Cerebellum (tissue), 4 donors: ENCODE measurements at places on chromosomes 1 and 21. TPM values are rescaled to one million over a fixed set of nuclear protein-coding genes. Genes with fewer than 3 reads are reported as not detected.
A peak's percentile ranks its signal among the peaks of the same experiment; 100 is the strongest.

HMCN1 gene
- total RNA-seq, result 10.8 TPM

WNT2B gene
- 9.3 TPM for total RNA-seq

OTUD7B gene
- 11.0 TPM for total RNA-seq

CDA gene
- total RNA-seq, result not detected

AADACL4 gene
- not detected for total RNA-seq

GRCh38 chr21:33187276-33187675 is 42.5 kb upstream of the IFNAR2 start:
- DNase-seq, result no peak

- no peak for DNase-seq
These were observed 292.2 kb downstream of the SMYD3 start for GRCh38 chr1:246214708-246215509.

- DNase-seq, result no peak
These were observed 20.0 kb downstream of the PHLDA3 start for GRCh38 chr1:201448990-201449389.

GRCh38 chr1:116418091-116418830 is 45.2 kb downstream of the ATP1A1 start:
- DNase-seq, result peak; percentile 81

GRCh38 chr1:209619696-209620486 is 32.3 kb downstream of the LAMB3 start:
- no peak for DNase-seq

DNA sequence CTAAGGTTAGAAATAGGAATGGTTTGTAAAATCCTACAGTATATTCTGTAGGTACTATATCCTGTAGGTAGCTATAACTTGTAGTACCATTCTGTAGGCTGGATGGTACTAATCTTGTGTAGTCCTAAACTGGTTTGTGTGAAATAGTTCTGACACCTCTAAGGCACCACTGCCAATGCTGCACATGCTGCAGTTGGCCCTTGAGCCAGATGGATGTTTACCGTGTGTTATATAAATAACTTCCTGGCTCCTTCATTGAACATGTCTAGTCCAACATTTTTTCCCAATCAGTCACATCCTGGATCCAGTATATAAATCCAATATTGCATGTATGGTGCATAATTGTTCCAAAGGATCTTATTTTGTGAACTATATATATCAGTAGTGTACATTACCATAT is 89.5 kb upstream of the GNG4 start:
- DNase-seq, result no peak

GRCh38 chr1:168843950-168844349 is 114.9 kb upstream of the DPT start:
- DNase-seq, result no peak

DNA sequence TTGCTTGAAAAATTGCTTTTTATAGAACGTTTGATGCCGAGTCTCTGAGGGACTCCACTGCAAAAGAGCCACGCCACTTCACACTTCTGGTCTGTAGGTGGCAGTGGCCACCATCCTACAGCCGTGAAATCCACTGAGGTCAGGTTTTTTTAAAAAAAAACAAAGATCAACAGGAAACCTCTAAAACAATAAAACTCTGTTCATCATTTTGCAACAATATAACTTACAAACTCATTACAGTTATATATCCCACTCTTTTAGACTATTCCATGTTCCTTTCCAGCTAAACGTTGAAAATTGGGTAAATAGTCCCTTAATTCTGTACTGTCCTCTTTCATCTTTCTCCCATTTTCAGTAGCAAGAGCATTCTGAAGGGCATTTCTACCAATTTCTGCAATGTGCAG is 64.6 kb upstream of the FMN2 start:
- DNase-seq, result peak; percentile 55

- no peak for DNase-seq
These were observed 43.2 kb downstream of the LRRC71 start for GRCh38 chr1:156963621-156964020.

DNA sequence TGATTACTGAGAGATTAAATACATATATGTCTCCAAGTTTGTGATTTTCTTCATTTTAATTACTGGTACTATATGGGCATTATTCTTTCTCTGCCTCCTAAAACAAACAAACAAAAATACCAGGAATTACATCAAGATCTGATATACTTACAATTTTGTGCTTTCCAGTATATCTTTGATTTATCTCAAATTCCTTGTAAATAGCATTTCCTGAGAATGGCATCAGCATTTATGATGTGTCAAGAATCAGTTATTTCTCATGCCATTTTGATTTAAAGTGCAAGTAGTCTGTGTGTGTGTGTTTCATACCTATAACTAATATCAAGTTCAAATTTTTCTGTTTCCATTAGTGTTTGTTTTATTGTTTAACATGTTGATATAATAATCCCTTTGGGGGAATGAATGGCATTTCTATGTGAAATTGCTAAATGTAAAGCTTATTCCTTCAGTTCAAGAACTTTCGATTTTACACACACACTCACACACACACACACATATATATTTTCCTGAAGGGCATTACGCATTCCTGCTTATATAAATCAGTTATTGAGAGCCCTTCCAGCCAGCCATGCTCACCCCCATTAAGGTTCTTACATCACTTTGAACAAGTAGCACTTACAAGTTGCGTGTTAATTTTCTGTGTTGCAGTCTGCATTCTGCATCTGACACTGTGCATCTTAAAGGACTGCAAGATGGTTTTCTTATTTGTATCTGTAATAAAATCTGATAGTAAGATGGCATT is 102.7 kb downstream of the NEK7 start:
- DNase-seq, result no peak

DNA sequence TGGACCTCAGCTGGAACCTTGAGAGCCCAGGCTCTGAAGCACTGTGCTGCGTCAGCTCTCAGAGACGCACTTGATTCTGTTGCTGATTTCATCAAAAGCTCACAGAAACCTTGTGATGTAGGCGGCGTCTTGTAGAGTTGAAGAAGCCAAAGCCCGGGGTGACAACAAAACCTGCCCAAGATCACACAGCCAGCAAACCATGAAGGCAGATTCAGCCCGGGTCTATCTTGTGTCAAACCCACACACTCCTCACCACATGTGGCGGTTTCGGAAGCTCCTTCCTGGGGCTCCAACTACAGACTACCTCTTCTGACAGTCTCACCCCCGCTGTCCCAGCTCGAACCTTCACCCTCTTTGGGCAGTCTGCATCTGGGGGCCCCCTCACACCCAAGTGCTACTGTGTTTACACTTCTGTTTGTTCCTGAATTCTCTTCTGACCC is 50.4 kb downstream of the TENT5C start:
- no peak for DNase-seq
